ENCODE measurements at places on chromosomes 11 and 22. TPM values are rescaled to one million over a fixed set of nuclear protein-coding genes. Genes with fewer than 3 reads are reported as not detected.

The OR4D5 gene
- total RNA-seq = not detected

The MAPK8IP2 gene
- 2.9 TPM for total RNA-seq

The TSKU gene
- 49.0 TPM for total RNA-seq

The GRM5 gene
- total RNA-seq = 9.2 TPM

The RIMBP3C gene
- not detected for total RNA-seq

The SLC25A45 gene
- total RNA-seq = 2.9 TPM

DNA sequence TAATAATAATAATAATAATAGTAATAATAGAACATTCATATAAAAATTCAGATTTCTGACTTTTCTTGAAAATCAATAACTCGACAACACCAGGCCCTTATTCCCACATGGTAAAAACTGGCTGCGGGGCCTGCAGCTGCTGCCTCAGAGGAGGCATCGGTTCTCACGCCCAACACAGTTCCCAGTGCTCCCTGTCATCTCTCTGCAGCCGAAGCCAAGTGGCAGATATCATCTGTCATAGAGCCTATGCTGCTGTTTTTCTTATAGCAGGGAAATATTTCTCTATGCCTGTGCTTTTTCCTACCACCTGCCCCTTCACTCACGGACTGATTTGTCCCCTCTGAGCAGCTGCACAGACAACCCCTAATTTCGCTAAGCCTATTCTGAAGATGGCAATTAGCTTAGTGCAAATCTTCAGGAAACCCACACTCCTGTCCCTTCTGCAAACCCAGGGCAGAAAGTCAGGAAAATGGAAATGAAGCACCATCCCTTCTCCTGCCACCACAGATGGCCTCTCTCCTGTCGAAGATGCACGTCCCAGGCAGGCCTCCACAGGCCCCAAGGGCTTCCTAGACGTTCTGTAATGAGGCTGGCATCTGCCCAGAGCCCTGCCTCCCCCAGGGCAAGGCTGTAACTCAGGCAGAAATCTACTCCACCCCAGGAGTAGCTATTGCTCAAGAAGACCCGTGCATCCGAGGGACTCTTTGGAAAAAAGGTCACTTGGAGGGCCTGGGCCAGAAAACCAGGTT is 66.7 kb downstream of the SYN3 start:
- H3K27me3 ChIP-seq = peaks cover 20% of the 10 kb centered on the region
- H3K4me1 ChIP-seq = no peaks in the 10 kb centered on the region
- DNase-seq = no peak
- H3K27ac ChIP-seq = no peak overlapping the region
- no peaks in the 10 kb centered on the region for H3K36me3 ChIP-seq

DNA sequence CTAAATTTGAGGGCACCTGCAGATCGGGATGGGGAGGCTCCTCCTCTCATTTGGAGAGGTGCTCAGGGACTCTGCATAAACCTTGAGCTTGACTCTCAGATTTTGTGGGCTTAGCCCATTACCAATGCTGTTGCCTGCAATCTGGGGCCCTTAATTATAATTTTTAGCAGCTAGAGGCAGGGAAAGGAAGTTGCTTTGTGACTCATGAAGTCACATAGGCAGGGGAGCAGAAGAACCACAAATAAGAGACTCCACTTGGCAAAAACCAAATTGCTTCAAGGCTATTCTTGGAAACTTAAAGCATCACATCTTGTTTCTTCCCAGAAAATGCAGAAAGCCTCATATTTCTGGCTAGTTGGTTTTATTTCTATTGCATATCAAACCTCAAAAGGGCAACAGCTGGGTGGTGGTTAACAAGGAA is 46.9 kb downstream of the MICAL2 start:
- H3K4me3 ChIP-seq = no peak overlapping the region
- H3K27me3 ChIP-seq = no peaks in the 10 kb centered on the region
- peaks cover 45% of the 10 kb centered on the region for H3K4me1 ChIP-seq
- H3K36me3 ChIP-seq = peaks cover 30% of the 10 kb centered on the region

GRCh38 chr11:44071157-44071556 is 5.1 kb downstream of the ACCS start:
- DNase-seq = no peak
- H3K27ac ChIP-seq = no peak overlapping the region
- H3K36me3 ChIP-seq = peaks cover 11% of the 10 kb centered on the region
- no peaks in the 10 kb centered on the region for H3K27me3 ChIP-seq
- no peak overlapping the region for H3K4me3 ChIP-seq

- no peak for DNase-seq
- H3K4me3 ChIP-seq = no peak overlapping the region
- H3K4me1 ChIP-seq = no peaks in the 10 kb centered on the region
- peaks cover under 1% of the 10 kb centered on the region for H3K36me3 ChIP-seq
These were observed 5.8 kb downstream of the TP53I11 start for GRCh38 chr11:44944853-44945235.

- peak overlapping the region; percentile 43 for H3K4me3 ChIP-seq
- peaks cover 50% of the 10 kb centered on the region for H3K4me1 ChIP-seq
- peak overlapping the region; percentile 94 for H3K27ac ChIP-seq
- H3K27me3 ChIP-seq = no peaks in the 10 kb centered on the region
These were observed 12.5 kb upstream of the MB start for GRCh38 chr22:35629406-35630216.

GRCh38 chr22:39942439-39943230 is 17.6 kb upstream of the TMA7B start:
- no peak overlapping the region for H3K27ac ChIP-seq
- no peak overlapping the region for H3K4me3 ChIP-seq
- DNase-seq = no peak
- no peaks in the 10 kb centered on the region for H3K36me3 ChIP-seq
- H3K4me1 ChIP-seq = peaks cover 12% of the 10 kb centered on the region
- H3K27me3 ChIP-seq = peaks cover 28% of the 10 kb centered on the region

- no peaks in the 10 kb centered on the region for H3K36me3 ChIP-seq
- no peak for DNase-seq
- H3K27me3 ChIP-seq = no peaks in the 10 kb centered on the region
- H3K27ac ChIP-seq = no peak overlapping the region
- H3K4me3 ChIP-seq = no peak overlapping the region
These were observed 199.1 kb downstream of the SWAP70 start for GRCh38 chr11:9862981-9863380.

DNA sequence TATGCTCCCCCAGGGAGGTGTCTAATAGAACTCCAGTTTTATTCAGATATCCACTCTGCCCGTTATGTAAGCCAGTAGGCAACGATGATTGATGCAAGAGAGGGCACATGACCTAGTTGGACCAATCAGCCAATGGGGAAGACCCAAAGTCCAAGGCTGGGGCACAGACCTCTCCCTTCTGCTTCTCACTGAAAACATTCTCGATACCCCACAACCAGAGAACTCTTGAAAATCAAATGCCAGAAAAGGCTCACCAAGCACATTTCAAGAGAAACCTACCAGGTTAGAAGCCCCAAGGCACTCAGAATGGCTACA is 7.4 kb downstream of the HIRA start:
- H3K27me3 ChIP-seq = no peaks in the 10 kb centered on the region
- no peak overlapping the region for H3K27ac ChIP-seq
- no peak for DNase-seq
- H3K36me3 ChIP-seq = peaks cover 12% of the 10 kb centered on the region
- H3K4me3 ChIP-seq = no peak overlapping the region

DNA sequence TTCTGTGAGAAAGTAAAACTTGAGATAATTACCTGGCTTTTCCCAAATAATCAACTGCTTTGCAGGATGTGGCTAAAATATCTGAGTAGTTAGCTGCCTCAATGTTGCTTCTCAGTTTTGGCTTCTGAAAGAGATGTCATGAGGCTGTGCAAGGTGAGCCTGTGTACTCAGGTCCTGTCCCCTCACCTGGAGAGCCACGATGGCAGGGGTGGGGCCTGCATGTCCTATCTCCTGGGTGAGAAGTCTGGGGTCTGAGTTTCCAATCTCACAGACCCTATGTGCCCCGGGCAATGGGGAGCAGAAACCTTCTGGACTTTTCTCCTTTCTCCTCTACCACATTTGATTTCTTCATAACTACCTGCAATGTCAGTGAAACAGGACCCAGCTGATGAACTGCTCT is 338.6 kb upstream of the B3GAT1 start:
- H3K4me1 ChIP-seq = no peaks in the 10 kb centered on the region
- H3K27me3 ChIP-seq = no peaks in the 10 kb centered on the region
- no peak overlapping the region for H3K27ac ChIP-seq
- H3K36me3 ChIP-seq = no peaks in the 10 kb centered on the region
- DNase-seq = no peak
- no peak overlapping the region for H3K4me3 ChIP-seq

GRCh38 chr11:47732271-47732670 is 17.1 kb upstream of the AGBL2 start:
- no peaks in the 10 kb centered on the region for H3K27me3 ChIP-seq
- no peak for DNase-seq
- H3K27ac ChIP-seq = no peak overlapping the region
- no peaks in the 10 kb centered on the region for H3K4me1 ChIP-seq

- H3K27me3 ChIP-seq = no peaks in the 10 kb centered on the region
- H3K36me3 ChIP-seq = peaks cover 49% of the 10 kb centered on the region
- no peak overlapping the region for H3K4me3 ChIP-seq
- no peak for DNase-seq
- H3K4me1 ChIP-seq = peaks cover 28% of the 10 kb centered on the region
These were observed 14.2 kb upstream of the CDC42BPG start for GRCh38 chr11:64858467-64859263.

All from Calu3 (cell line).